Stimulated activated CD8-positive, alpha-beta memory T cell treated with anti-CD3 and anti-CD28 coated beads, Interleukin-15, amount 100 ng/mL, for 4 hours (primary cell): ENCODE measurements at places on chromosomes 13 and 19.

DNA sequence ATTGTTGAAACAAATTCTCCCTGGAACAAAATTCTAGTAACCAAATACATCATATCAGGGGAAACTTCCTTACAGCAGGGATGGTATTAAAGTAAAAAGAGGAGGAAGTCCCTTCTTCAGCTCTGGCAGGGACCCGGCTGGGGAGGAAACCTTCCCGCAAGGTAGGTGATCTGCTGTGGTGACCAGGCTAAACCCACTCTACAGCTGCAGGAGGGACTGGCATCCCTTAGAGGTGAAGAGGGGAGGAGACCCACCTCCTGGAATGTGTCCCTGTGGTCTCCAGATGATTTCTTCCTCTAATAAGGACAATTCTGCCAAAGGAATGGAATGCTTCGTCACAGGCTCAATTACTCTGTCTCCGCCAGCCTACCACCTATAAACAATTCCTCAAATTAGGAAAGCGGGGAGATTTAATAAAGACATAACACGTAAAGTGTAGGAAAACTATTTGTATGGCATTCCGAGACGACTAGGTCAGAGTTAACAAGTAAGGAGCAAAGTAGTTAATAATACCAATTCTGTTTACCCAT is 637 bp upstream of the PDS5B start:
- DNase-seq: no peak

- DNase-seq: no peak
Measured at GRCh38 chr13:99486996-99487395, 14.3 kb upstream of the TM9SF2 start.

DNA sequence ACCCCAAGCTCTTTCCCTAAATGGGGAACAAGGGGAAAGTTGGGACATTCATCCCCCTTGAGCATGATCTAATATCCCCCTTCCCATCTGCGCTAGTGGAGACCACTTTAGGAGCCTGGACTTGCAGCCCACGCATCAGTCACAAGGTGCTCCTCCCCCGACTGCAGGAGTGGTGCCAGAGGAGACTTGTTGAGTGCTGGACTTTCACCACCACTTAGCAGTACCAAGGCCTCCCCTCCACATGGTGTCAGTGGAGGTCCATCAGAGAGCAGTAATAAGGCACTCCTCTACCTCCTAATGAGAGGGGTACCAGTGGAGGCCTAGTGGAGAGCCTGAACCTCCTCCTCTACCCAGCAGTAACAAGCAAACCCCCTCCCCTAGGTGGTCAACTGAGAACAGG is 22.5 kb downstream of the CAB39L start:
- DNase-seq: no peak

GRCh38 chr13:41203810-41204209 is 9.4 kb upstream of the KBTBD7 start:
- no peak for DNase-seq

DNA sequence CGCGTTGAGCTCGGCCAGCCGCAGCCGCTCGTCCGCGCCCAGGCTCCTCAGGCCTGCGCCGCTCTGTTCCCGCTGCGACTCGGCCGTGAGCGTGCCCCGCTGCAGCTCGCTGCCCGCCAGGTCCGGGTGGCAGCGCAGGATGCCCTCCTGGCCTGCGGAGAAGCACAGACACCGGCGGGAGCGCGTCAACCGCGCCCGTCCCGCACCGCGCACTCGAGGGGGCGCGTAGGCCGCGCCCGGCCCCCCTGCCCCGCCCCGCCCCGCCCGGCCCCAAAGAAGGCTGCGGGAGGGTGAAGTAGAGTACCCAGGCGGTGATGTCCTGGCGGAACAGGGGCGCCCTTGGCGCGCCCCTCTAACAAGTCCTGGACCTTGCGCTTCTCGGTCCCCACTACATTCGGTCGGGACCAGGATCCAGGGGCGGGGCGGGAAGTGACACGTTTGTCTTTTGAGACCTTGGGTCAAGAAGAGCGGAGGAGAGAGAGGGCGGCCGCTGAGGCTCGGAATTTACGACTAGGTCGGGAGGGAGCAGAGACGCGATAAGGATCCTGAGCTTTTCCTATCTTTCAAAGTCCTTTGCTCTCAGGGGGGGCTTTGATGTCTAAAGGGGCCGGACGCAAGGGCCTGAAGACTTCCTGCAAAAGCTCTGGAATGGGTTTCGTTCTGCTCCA is 9.3 kb upstream of the CDX2 start:
- DNase-seq: no peak

DNA sequence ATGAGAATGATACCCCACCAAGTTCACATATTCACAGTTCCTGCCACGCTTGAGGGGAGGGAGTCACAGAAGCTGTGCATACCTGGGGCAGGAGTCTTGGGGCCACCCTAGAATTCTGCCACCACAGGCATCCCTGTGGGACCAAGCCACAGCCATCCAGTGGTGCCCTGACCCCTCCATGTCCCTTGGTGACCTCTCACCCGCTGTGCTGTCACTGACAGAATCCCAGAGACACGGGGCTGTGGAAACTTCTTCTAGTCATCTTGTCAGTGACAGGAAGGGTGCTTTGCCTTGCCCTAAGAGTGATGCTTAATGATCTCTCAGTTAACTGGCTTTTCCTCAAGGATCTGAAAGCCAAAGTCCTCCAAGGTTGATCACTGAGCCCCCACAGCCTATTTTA is 58.4 kb upstream of the UQCRFS1 start:
- DNase-seq: no peak

DNA sequence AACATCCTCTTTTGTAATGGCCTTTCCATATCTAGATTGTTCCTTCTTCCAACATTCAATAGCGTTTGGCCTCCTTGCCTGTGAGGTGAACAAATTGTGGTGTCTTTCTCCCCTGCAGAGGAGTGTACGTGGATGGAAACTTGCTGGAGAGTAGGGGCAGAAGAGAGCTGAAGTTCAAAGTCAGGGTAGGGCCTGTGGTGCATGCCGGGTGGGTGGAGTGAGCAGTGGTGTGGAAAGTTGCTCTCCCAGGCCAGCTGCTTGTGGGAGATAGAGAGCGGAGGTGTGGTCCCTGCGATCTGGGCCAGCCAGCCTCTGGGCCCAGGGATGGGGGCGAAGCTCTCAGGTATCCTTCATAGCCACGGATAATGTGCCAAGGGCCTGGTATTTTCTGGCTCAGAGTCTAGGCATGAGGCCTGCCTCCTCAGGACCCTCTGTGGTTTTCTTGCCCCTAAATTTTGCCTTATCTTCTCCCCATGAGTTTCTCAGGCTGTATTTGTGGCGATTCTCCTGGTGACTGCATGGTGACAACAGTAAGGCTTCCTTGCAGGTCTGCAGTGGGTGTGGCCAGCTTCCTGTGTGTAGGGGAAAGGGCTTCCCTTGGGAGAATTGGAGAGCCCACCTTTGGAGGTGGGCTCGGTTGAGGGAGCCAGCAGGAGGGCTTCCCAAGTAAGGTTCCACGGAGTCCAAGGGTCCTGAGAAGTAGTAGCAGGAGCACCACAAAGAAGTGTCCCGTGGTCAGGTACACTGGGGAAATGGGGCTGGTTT is 6.7 kb downstream of the RGCC start:
- DNase-seq: no peak

DNA sequence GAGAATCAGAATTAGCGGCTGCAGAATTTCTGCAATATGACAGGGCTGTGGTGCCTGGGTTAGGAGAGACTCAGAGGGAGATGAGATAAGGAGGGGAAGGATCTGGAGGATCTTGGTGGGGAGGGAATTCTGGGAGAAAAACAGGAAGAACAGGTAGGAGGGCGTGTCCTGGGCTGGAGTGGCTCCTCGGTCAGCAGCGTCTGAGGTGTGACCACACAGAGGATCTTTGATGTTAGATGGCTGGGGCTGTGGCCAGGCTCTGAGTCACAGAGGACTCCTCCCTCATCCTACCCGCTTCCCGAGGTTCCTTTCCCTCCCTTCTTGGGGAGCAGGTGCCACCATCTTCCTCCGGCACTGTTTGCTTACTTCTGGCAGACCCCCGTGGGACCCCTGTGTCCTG is 6.4 kb upstream of the KLK6 start:
- no peak for DNase-seq

DNA sequence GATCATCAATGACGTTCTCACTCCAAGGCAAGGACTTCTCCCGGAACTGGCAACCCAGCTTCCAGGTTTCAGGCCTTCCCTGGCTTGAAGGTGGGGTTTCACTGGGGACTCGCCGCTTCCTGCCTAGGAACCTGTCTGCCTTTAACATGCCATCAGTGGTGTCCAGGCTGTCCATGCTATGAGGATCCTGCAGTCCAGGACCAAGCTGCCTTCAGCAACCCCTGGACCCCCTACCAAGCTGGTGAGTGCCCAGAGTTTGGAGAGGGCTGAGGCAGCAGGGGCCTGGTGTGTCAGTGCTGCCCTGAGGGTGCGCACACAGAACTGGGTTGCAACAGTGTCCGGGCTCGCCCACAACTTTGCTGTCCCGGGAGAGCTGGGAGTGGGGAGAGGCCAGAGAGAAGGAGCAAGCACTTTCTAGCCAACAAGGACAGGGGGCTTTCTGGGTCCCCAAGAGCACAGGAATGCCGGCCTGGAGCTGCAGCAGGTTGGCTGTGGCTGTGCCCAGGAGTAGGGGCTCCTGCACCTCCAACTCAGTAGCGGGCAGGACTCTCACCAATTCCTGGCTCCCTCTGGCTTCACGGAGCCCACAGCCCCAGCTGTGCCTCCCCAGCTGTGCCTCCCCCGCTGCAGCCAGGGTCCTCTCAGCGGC is 1563.2 kb upstream of the MIR17HG start:
- no peak for DNase-seq

DNA sequence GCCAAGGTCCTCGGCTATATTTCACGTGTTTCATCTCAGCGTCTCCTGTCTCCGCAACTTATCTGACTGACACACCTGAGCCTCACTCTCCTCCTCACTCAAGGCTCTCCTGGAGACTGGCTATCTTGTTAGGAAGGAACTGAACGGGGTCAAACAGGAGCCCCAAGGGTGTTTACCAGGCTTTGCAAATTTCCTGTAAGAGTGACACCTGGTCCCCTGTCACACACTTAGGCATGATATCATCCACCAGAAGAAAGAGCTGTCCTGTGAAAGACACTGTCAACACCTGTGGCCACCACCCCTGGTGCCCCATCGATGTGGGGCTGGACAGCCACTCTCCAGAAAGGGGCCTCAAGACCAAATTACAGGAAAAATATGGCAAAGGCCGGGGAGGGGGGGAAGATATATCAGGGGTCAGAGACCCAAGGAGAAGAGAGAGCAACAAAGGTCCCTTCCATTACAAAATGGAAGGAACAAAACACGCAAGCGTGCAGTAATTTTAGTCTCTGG is 2.9 kb downstream of the CD70 start:
- no peak for DNase-seq

GRCh38 chr13:81184556-81185265 is 843.8 kb upstream of the SPRY2 start:
- DNase-seq: no peak

GRCh38 chr13:108448891-108449290 is 179.4 kb downstream of the TNFSF13B start:
- no peak for DNase-seq

DNA sequence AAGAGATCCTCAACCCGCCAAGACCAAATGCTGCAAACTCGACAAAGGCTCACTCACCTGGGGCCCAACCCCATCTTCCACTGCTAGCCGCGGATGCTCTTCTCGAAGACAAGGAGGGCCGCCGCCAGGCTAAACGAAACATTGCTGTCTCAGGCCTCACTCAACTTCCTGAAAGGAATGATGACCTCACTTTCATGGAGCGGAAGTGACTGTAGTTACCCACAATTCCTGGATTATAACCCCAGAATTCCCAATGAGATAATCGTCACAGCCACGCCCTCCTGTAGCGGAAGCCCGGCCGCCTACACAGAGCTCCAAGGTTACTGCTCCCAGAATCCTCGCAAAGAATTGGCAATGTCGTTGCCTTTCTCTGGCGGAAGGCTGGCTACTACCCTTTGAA is 10.5 kb upstream of the ZNF112 start:
- no peak for DNase-seq

- no peak for DNase-seq
Measured at GRCh38 chr13:22538400-22538799, 642.4 kb upstream of the SGCG start.

- no peak for DNase-seq
Measured at GRCh38 chr13:29059800-29060199, 239.7 kb downstream of the MTUS2 start.

DNA sequence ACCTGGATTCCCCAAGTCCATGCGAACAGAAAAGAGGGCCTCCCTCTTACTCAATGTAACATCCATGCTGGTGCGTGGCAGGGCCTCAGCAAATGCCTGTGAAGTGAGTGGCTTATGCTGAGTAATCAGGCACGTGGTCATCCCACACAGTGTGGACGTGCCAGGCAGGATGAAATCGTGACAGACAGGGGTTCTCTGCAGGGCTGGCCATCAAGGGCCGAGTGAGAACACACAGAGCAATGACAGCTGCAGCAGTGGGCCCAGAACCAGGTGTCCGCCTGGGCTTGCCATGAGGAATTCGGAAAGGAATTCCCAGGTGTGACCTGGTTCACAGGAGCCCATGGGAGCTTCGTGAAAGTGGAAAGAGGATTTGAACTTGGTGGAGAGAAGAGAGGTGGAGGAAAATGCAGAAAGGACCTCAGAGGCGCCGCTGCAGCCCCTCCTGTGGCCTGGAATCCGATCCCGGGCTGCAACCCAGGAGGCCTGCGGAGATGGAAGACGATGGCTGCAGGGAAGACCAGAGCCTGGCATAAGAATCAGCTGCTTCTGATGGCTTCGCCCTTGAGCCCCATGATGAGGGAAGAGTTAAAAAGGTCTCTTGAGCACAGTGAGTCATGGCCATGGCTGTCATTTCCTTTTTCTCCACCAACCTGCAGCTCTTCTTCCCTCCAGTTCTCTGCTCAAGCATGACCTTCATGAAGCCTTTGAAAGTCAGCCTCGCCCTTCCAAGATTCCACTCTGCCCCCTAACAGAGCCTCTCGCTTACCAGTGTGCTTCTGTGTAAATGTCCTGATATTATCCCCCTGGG is 34.6 kb upstream of the SOX1 start:
- no peak for DNase-seq

DNA sequence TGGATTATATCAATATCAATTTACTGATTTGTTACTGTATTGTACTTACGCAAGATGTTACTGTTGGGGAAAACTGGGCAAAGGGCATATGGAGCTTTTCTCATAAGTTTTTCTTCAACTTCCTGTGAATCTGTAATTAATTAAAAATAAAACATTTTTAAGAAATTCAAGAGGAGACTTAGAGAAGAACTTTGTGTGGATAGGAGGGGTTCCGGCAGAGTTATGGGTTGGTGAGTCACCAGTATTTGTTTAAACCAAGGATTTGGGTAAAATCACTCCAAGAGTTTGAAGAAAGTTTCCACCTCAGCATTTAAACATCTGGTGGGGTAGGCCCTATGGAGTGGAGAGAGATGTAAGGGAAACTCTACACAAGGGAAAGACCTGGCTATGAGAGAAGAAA is 379.6 kb downstream of the TSHZ3 start:
- DNase-seq: no peak
